Hematopoietic multipotent progenitor cell (in vitro differentiated cells): ENCODE measurements at places on chromosomes 3 and 15. TPM values are rescaled to one million over a fixed set of nuclear protein-coding genes. Genes with fewer than 3 reads are reported as not detected.

Gene ZDHHC23
- total RNA-seq, result 11.0 TPM

Gene IDH2
- 174 TPM for total RNA-seq

Gene TMC3
- total RNA-seq, result not detected

Gene ANKUB1
- not detected for total RNA-seq

Gene NKIRAS1
- total RNA-seq, result 2.7 TPM

Gene MRAS
- 2.2 TPM for total RNA-seq
